AG04450 (cell line): ENCODE measurements at places on chromosomes 1 and 21.

DNA sequence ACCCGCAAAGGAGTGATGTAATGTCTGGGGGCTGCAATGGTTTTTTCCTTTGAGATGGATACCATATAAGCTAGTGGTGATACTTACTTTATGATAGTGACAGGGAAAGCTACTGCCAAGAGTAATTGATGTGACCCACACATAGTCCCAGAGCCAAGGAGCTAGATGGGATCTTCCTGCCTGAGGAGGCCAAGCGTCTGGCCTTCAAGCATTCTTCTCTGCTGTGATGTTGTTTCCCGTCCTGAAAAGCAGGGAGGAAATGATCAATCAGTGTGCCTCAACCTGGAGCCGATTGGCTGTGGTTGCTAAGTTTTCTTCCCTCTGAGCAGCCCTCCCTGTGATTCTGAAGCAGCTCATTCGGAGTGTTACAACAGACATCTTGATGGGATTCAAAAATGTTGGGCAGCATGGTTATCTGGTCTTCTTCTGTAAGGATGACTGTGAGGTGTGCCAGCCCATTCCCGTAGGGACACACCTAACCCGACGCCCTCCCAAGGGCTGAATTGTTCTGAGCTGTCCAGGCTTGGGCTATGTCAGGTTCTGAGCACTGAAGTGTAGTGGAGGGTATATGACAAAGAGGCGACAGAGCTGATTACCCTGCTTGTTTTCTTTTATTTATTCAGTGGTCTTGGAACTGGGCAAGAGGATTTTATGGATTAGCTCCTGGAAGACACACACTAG is 56.7 kb downstream of the UCK2 start:
- DNase-seq, result no peak

GRCh38 chr1:194908643-194909042 is 1699.6 kb downstream of the KCNT2 start:
- peak; percentile 36 for DNase-seq

- DNase-seq, result no peak
These were observed 43.2 kb upstream of the C1orf185 start for GRCh38 chr1:51058858-51059257.

- DNase-seq, result no peak
These were observed 152.6 kb downstream of the ETS2 start for GRCh38 chr21:38958323-38958705.

- no peak for DNase-seq
These were observed 23.8 kb downstream of the C21orf91 start for GRCh38 chr21:17795146-17796036.

DNA sequence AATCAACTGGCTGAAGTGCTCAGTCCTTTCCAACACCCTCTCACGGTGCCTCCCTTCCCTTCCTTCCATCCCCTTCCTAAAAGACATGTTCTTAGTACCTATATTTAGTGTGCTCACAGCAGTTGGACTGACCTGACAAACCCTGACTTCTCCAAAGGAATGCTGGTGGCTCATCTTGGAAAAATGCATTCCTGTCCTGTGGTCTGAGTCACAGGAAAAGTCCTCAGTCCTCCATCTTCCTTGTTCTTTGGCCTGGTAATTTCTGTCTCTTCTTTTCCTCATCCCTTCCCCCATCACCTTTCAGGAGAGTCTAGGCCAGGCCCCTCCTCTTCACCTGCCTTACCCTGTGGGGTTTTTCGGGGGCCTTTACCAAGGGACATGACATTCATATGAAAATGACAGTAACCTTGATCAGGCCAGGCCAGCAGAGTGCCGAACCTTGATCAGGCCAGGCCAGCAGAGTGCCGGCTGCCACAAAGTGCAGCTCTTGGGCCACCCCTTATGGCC is 7.2 kb downstream of the ATP1B1 start:
- DNase-seq, result peak; percentile 72

- DNase-seq, result no peak
These were observed 135.4 kb upstream of the TNR start for GRCh38 chr1:175878775-175879174.

DNA sequence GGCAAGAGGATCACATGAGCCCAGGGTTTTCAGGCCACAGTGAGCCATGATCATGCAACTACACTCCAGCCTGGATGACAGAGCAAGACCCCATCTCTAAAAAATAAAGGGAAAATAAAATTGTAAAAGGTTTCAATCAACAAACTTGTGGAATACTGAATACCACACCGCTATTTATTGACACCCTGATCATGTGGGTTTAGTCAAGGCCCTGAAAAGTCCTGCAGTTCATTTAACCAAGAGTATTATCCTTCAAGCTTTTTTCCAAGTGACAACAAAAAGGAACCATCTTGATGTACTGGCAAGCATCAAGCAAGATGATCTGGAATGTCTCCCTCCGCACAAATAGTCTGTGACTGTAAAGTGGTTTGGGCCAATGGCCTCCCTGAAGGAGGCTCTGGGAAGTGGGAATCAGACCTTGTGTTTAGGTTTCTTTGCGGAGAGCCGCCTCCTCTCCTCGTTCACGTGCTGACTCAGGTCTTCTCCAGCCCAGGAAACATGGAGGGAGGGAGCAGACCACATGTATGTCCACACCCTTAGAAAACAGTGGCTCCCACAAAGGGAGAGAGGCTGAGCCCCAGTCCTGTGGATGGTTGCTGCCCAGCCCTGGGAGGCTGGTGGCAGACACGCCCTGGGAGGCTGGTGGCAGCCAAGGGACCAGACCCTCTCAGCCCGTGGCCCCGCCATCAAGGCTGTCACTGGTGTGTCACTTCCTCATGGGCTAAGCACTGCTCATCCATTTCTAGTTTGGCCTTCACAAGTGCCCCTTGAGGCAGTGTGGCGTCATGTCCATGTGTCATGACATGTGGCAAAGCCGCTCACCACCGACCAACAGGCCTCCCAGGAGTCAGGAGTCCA is 56.7 kb downstream of the RIPK4 start:
- DNase-seq, result no peak

DNA sequence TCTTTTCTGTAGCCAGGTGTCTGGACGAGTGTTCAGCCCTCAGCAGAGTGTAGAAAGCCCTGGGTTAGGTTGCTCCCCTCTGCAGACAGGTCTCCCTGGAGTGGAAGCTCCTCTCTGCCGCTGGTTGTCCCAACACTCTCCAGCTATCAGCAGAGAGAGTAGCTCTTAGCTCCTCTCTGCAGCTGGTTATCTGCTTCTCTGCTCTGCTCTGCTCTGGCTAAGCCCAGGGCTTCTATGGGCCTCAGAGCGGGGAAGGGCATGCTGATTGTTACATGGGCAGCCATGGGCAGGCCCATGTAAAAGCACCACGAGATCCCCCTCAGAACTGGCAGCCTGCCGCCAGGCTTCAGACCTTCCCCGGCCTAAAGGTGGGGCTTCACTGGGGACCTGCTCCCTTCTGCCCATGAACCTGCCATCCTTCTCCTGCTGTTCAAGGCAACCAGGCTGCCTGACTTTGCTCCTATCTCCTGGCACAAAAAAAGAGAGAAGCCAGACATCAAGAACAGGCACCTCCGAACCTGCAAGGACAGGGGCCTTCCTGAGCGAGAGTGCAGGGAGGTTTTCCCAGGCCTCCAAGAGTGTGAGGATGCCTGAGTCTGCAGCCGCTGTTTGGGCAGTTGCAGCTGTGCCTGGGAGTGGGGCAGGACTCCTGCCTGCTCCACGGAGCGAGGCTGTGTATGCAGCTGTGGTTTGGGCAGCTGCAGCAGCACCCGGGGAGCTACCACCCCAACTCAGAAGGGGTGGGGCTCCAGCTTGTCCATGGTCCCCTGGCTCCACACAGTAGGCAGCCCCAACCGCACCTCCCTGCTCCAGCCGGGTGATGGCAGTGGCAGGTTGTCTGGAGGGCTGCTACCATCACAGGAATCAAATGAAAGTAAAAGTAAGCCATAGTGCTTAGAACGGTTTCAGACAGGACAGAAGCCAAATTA is 973.7 kb downstream of the LTN1 start:
- no peak for DNase-seq

DNA sequence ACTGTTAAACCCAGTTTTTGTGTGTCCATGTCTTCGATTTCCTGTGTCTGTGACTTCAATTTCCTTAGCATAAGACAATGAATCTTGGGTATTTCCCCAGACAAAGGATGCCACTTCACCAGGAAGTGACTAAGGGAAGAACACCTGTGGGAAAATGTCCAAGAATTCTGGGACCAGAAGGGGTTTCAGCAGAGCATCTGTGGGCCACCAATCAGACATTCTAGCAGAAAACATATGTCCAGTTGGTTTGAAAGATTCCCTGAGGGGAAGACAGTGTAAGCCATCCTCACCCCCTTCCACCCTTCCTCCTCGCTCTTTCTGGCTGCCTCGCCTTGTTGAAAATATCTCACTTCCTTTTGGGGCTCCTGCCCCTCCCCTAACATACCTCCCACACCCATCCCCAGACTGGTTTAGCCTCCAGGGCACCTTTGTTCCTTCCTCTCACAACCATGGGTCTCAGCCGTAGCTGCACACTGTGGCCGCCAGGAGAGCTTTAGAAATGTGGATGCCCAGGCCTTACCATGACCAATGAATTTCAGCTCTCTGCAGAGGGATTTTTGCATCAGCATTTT is 25.5 kb upstream of the IFNAR1 start:
- no peak for DNase-seq

DNA sequence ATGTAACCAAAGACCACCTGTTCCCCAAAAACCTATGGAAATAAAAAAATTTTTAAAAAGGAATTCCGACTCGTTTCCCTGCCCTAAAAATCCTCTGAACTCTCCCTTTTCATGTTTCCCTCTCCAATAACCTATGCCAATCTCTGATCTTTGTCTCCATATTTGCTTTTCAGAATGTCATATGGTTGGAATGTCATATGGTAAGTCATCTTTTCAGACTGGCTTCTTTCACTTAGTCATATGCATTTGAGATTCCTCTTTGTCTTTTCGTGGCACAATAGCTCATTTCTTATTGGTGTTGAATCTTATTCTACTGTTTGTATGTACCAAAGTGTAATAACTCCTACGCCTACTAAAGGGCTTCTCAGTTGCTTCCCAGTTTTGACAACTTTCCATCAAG is 117.5 kb downstream of the BACH1 start:
- DNase-seq, result no peak

DNA sequence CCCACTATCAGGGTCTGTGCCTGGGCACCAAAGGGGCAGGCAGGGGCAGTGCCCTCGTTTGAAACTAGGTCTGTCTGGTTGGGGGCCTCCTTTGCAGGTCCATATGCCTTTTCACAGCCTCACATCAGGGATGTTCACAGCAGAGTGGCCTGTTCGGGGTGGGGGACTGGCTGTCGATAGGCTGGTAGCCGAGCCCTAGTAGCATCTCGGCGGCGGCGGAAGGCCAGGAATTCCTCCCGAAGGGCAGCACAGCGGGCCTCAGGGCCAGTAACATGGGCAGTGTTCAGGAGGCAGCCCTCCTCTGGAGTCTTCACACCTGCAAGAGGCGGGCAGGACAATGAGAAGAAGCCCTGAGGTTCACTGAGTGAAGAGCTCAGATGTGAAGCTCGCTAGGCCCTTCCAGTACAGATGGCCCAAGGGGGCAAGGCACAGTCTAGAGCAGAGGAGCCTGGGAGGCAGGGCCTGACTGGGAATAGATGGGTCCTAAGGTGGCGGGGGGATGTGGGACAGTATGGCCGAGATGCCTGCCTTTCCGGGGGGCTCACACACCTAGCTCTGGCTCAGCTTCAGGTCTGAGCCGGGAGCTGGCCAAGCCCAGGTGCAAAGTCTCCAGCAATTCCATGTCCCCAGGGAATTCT is 2.0 kb upstream of the TAGLN2 start:
- no peak for DNase-seq

GRCh38 chr1:28538286-28538685 is 14.6 kb upstream of the TRNAU1AP start:
- no peak for DNase-seq

- no peak for DNase-seq
These were observed 75.7 kb upstream of the WLS start for GRCh38 chr1:68308034-68308433.

DNA sequence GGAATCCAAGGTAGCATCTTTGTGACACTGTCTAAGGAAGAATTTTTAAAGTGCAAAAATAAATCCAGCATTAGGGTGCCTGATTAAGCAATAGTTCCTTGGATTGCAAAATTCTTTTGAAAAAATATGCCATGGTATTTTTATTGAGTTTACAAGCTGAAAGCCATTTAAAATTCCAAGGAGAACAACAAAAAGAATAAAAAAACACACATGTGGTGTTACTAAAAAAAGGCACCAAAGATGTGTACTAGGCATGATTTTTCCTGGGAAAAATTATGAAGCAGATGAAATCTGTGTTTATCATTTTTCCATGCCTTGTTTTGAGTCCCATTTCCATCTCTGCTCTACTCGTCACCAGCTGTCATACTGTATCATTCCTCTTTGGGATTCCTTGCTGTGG is 157.0 kb upstream of the ZNHIT6 start:
- DNase-seq, result no peak

DNA sequence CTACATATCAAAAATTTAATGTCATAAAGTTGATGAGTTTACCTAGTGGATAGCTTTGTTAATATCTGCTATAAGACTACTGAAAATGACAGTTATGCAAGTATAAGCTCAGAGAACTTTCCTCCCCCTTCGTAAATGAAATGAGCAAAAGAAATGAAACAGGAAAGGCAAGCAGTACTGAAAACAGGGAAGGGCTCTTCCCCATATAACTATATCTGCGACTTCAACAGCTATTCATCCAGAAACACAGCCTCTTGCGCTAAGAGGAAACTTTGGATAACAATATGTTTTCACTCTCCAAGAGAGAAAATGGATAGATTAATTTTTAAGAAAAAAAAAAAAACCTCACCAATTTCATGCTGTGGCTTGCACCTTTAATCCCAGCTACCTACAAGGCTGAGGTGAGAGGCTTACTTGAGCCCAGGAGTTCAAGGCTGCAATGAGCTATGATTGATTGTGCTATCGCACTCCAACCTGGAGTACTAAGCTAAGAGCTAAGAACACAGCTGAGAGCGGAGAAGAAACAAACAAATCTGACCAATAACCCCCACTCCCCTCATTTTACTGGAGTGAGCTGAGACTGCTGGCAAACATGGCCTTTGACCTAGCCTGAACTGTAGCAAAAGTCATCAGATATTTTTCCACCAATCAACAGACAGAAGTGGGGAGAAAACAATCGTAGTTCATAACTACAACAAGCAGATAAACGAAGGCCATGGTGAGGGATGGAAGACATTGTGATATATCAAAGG is 29.0 kb downstream of the METTL18 start:
- no peak for DNase-seq

- DNase-seq, result peak; percentile 83
These were observed at the start of gene IFI16 for GRCh38 chr1:159009704-159010361. TSS of gene IFI16 (plus strand) at chr1:159009907. CDS start at chr1:159014681, 4,774 bp downstream.

- no peak for DNase-seq
These were observed 32.6 kb downstream of the B3GALT5 start for GRCh38 chr21:39645331-39645730.
